ENCODE measurements at places on chromosomes 7 and 10.
A peak's percentile ranks its signal among the peaks of the same experiment; 100 is the strongest.

DNA sequence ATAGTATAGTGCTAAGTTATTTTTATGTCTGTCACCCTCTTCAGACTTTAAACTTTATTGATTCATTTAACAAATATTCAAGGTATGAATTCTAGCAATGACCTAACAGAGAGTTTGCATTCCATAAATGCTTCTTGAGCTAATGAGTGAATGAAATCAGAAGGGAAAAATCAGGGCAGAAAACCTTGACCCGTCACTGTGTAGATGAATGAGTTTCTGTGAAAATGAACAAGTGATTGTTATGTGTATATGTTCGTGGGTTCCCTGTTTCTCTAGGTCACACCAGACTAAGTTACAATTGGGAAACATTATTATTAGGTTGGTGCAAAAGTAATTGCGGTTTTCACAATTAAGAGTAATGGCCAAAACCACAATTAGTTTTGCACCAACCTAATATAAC lies 30.1 kb downstream of the APBB1IP start:
- peak; percentile 24 for DNase-seq

DNA sequence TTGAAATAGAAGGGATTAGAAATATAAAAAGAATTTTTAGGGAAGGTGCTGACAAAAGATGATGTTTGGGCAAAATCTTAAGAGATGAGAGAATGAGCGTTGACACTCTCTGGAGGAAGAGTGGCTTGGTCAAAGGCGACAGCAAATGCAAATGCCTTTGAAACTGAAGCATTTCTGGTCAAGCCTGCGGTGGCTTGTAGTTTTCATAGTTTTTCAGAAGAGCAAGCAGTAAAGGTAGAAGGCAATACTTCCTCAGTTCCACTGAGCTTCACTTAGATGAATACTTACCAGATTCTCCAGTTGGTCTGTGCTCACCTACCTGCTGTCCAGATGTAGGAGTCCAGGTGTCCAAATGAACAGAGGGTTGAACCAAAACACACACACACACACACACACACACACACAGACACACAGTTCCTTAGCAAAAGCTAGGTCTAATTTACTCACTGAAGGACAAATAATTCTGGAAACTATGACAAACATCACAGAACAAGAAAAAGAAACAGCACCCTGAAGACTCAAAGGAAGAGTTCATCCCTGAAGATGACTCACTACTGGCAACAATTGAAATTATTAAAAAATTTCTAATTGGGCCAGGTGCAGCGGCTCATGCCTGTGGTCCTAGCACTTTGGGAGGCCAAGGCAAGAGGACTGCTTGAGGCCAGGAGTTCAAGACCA lies 12.1 kb upstream of the STK17A start:
- no peak for DNase-seq

GRCh38 chr10:125795637-125796190 lies 20.1 kb upstream of the MMP21 start:
- DNase-seq, result peak; percentile 45

- peak; percentile 62 for DNase-seq
These were observed 907 bp upstream of the VPS50 start for GRCh38 chr7:93231259-93231658.

- no peak for DNase-seq
These were observed 173.3 kb downstream of the ELFN1 start for GRCh38 chr7:1843271-1843861.

- no peak for DNase-seq
These were observed 135.0 kb upstream of the TMEM72 start for GRCh38 chr10:44776181-44776580.

DNA sequence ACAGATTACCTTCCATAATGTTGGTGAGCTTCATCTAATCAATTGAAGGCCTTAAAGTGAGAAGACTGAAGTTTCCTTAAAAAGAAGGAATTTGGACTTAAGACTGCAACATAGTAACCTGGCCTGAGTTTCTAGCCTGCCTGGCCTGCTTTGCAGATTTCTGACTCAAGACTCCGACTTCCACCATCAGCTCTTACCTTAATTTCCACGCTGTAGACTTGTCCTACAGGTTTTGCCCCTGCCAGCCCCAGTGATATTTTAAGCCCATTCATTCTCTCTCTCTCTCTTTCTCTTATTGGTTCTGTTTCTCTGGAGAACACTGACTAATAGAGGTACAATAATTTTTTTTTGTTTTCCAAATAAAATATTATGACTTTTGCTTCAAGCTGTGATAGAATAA lies 862.3 kb upstream of the GHITM start:
- no peak for DNase-seq

DNA sequence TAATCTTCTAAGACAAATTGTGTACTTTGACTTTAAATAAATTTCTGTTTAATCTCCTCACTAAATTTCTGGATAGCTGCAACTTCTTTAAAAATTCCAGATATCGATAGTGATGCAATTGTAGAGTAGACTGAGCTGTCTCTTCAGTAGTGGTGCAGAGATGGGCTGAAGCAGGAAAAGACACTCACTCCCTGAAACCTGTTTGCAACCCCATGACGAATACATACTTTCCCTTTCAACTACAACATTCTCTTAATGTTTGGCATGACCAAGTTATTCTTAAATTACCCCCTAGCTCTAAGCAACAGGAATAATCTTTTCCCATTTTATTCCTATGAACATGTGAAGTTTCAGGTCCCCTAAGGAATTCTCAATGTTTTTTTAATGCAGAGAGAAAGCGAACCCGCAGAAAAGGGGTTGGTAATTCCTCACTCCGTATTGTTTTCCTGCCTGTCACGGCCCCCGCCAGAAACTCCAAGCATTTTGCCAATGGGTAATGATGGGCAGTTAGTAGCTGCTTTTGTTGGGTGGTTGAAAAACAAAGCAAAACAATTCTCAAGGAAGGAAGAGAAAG lies 1.3 kb downstream of the THSD7A start:
- DNase-seq, result peak; percentile 4

- DNase-seq, result no peak
These were observed 41.9 kb downstream of the C10orf120 start for GRCh38 chr10:122657729-122658128.

- DNase-seq, result no peak
These were observed 351.0 kb upstream of the POM121L12 start for GRCh38 chr7:52684388-52684787.

- DNase-seq, result peak; percentile 76
These were observed 51.3 kb downstream of the PWWP2B start for GRCh38 chr10:132448248-132448731.

DNA sequence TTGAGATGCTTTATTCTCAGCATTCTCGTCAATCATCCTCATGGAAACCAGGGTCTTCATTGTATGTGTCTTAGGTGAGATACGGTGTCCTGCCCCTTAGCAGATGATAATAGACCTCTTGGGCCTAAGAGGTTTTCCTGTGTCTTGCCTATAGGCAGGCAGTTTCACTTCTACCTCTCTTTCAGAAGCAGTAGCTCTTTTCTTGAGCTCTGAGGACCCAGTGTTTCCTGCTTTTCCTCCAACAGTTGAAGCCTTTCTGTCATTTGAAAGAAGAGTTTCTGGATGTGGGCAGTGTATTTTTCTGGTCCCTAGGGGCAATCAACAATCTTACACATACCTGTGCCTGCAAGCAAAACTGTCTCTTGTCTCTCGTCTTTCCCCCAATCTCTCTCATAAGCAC lies 1550.3 kb upstream of the LRRTM3 start:
- DNase-seq, result no peak

GRCh38 chr7:111987115-111987826 lies 218.9 kb downstream of the DOCK4 start:
- DNase-seq, result peak; percentile 29

GRCh38 chr7:41047211-41047610 lies 655.7 kb downstream of the INHBA start:
- no peak for DNase-seq

DNA sequence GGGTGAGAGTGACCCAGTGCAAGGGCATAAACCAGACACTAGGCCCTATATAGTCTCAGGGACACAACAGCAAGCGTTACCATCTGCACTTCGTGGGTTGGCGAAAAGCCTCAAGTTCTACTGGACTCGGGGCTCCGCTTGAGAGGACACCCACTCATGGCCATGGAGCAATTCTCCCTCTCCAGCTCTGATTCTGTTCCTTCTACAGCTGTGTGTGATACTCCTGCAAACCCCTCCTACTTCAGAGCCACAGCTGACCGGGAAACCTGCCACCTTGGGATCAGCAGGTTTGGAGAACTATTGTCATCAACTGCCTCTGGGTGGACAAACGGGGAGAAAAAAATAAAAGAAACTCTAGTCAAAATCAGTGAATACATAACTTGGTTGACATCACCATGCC lies 306.9 kb downstream of the FGFR2 start:
- DNase-seq, result no peak

- no peak for DNase-seq
These were observed 51.2 kb downstream of the INSYN2A start for GRCh38 chr10:127145173-127145572.

DNA sequence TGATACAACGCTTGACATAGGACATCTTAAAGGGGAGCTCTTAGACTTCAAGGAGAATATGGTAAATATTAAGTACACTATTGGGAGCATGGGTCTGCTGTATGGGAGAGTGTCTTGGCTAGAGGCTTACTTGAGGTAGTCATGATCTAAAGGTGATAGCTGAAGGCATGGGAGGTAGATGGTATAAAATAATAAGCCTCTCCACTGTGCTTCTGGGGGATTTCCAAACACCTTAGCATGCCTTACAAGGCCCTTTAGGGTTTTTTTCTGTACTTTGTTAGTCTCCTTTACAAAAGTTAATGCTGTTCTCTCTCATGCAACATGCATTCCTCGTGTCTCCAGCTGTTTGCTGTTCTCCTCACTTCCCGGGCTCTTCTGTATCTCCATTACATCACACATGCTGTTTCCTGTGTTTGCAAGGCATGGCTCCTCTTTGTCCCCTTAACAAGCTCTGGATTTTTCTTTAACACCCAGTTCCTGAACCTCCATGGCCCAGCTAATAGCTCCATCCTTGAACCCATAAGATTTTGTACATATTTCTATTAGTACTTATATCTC lies 449.7 kb downstream of the AUTS2 start:
- DNase-seq, result no peak

DNA sequence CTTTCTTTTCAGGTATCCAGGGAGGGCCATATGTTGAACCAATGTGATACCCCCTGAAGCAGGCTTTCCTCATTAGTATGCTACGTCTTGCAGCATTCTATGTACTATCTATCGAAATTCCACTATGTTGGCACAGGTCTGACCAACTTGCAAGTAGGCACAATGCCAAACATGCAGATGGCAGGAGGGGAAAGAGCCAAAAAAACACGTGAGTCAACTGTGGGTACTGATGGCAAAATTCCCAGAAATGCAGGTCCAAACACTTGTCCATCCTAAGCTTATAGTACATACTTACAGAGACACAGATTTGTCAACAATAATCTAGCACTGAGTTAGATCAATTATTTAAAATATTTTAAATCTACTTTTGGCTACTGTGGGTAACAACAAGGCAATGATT lies 394.9 kb downstream of the DGKB start:
- DNase-seq, result no peak

DNA sequence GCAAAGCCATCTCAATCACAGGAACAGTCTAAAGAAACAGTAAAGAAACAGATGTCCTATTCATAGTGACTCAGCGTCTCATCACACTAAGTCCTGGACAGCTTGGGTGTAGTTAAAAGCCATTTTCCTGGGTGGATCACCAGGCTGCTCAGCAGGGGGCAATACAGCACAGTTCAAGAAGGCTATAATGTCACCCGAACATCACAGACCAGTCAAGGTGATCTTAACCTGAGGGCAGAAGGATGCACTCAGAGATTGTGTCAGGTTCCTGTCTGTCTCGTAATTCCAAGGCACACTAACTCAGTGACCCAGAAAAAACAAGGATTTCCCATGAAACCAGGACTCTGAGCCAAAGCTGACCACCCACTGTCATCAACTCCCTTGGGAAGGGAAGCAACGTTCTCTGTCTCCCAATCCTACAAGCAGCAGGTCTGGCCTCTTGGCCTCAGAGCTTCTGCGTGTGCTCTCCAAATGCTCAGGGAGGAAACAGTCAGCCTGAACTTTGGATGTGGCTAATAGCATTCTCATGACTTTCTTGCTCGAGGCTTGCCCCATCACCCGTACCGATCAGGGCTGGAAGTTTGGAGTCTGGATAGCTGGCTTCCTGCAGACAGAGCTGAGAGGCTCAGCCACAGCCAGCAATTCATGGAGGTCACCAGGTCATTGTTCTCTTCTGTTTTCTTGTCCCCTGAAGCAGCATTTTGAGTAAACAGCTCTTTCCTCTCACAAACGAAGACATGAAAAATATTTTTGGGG lies 90.4 kb upstream of the FAM171A1 start:
- peak; percentile 83 for DNase-seq

GRCh38 chr10:128067691-128068397 lies 58.4 kb downstream of the MKI67 start:
- DNase-seq, result no peak

DNA sequence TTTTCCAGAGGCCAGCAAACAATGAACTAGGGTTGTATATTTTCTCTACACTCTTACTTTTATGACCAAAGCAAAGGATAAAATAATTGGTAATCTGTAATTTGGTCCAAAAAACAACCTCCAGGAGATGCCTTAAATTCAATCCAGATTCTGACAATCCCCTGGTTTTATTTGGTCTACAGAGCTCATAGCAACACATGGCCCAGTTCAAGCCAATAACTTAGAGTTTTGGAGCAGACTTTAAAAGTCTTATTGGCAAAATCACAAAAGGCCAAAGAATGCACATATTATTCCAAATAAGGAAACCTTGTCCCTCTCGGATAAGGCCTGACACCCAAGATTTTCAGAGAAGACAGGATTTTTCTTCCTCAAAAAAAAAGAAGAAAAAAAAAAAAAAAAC lies 51.9 kb downstream of the SORBS1 start:
- DNase-seq, result no peak

DNA sequence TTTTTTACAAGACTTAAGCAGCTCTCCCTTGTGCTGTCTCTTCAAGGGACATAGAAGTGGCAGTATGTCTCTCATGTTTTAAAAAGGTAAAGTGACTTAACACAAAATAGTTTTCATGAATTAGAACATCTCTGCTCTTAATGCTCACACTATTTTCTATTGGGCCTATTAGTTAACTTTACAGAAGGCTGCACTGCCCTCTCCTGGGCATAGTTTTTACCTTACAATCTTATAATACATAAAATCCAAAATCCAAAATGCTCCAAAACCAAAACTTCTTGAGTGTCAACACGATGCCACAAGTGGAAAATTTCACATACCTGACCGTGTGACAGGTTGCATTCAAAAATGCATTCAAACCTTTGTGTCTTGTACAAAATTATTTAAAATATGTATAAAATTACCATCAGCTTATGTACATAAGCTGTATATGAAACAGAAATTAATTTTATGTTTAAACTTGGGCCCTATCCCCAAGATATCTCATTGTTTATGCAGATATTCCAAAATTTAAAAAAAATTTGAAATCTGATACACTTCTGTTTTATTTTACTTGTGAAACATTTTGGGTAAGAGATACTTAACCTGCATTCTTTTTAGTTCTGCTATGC lies 25.8 kb downstream of the TES start:
- peak; percentile 74 for DNase-seq

DNA sequence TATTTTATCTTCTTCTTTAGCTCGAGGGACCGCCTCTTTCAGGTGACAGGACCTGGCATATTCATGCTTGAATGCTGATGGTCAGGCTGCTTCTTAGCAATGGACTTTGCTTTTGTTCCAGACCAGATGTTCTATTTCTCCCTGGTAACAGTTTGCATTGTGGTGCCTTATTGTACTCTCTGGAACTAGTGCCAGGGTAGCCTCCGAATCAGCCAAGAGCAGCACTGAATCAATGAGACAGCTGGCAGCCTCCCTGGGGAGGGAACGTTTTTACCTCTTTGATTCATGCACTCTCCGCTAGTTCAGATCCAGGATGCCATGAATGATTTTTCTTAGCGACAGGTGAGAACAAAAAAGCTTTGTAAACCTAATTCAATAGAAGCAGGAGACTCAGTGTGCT lies 54.1 kb upstream of the NXPH1 start:
- no peak for DNase-seq

Data from trophoblast cell (in vitro differentiated cells and primary cell).